ENCODE measurements at places on chromosomes 11 and 22. TPM values are rescaled to one million over a fixed set of nuclear protein-coding genes. Genes with fewer than 3 reads are reported as not detected.

Gene POU2AF3
- not detected for total RNA-seq

GRCh38 chr22:44085743-44086270, 61.7 kb downstream of the PARVB start:
- peak; percentile 88 for DNase-seq

- peak; percentile 97 for DNase-seq
Observed at GRCh38 chr11:68354148-68354872, 41.9 kb downstream of the LRP5 start.

DNA sequence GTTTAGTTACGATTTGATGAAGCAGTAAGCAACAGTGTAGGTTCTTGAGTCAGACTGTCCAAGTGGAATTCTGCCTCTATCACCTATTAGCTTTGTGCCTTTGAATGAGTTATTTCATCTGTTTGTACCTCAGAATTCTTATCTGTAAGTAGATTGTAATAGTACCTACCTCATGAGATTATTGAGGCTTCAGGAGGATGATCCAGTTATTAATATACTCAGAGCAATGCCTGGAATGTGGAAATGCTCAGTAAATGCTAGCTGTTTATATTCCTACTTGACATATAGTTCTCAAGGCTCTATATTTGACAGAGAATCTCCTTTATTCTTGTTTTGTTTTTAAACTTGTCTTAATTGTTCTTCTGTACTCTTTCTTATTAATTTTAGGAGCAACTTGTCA, 70.1 kb downstream of the SFI1 start:
- no peak for DNase-seq

Gene P2RY6
- total RNA-seq = not detected

Gene MRGPRX3
- total RNA-seq = 0.34 TPM

GRCh38 chr11:65917434-65918210, 1.2 kb downstream of the C11orf68 start:
- DNase-seq = no peak

Gene MRGPRE
- not detected for total RNA-seq
